Naive thymus-derived CD8-positive, alpha-beta T cell (primary cell): ENCODE measurements at places on chromosomes 7 and 10. TPM values are rescaled to one million over a fixed set of nuclear protein-coding genes. Genes with fewer than 3 reads are reported as not detected.

DNA sequence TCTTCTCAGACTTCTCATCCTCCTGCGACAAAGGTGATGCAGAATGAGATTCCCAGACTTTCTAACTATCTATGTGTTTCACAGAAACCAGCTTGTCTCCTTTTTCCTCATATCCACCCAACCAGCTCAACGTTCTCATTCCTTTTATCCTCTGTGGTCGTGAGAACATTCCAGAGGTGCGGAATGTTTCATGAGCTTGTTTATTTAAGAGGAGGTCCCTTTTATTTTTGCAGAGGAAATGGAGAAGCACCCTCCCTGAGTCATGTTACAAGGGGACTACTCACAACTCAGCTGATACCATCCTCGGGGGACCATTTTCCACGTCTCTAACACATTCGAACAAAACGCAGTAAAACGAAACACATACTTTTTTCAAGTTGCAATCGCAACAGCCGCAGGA lies 93.2 kb downstream of the ZRANB1 start:
- no peaks in the 10 kb centered on the region for H3K4me1 ChIP-seq
- H3K27ac ChIP-seq, result no peak overlapping the region
- H3K27me3 ChIP-seq, result peaks cover 6% of the 10 kb centered on the region

GRCh38 chr7:116216956-116217571 lies 6.7 kb downstream of the TES start:
- no peaks in the 10 kb centered on the region for H3K27me3 ChIP-seq
- H3K4me1 ChIP-seq, result peaks cover 89% of the 10 kb centered on the region
- H3K36me3 ChIP-seq, result no peaks in the 10 kb centered on the region
- peak overlapping the region; percentile 23 for H3K27ac ChIP-seq
- no peak for DNase-seq

DNA sequence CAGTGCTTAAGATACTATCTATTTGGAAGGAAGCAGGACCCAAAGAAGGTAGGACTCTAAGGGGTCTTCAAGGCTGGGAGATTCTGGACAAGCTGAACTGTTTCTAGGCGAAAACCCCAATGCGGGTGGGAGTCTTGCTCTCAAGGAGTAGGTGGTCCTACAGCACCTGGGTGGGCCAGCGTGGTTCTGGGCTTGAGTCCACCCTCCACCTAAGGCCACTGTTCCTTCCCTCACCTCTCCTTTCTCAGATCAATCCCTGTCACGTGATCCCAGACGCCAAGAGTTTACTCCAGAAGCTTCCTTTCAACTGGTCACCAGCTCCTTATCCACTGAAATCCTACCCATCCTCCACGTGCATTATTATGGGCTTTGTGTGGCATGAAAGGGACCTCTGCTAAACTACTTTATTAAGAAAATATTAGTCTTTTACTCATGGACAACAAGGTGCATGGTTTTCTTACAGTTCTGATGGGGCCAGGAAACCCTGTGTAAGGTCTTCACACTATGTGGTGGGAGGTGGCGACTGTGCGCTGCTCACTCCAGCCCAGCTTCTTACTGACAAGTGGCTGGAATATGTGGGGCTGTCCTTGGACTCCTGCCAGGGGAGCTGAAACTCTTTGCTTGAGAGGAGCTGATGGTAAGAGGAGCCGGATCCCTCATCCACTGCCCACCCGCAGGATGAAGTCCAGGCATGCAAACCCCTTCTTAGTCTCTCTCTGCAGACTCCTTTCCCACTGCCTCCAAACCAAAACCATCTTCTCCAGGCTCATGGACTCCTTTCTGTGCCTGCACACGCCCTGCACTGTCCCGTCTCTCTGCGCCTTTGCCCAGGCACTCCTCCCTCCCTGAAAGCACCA lies 1.6 kb downstream of the ZNF746 start:
- H3K36me3 ChIP-seq, result peaks cover 38% of the 10 kb centered on the region
- DNase-seq, result no peak
- H3K27me3 ChIP-seq, result no peaks in the 10 kb centered on the region
- peaks cover 16% of the 10 kb centered on the region for H3K4me1 ChIP-seq

DNA sequence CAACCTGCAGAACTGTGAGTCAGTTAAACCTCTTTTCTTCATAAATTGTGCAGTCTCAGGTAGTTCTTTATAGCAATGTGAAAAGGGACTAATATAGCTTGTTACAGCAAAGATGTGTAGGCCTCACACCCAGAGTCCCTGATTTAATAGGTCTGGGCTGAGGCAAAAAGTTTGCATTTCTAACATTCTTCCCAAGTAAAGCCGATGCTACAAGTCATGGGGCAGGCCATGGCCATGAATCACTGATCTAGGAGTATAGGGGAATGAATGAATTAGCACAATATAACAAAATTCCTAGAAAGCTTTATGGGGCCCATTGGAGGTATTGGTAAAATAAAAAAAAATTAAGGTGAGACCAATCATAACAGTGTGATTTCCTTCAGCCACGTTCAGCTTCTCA lies 11.5 kb upstream of the AASS start:
- H3K4me1 ChIP-seq, result no peaks in the 10 kb centered on the region
- H3K27me3 ChIP-seq, result peaks cover 11% of the 10 kb centered on the region
- H3K4me3 ChIP-seq, result no peak overlapping the region
- DNase-seq, result no peak
- no peaks in the 10 kb centered on the region for H3K36me3 ChIP-seq

GRCh38 chr10:113992471-113993011 lies 51.1 kb upstream of the ADRB1 start:
- H3K27me3 ChIP-seq, result peaks cover 35% of the 10 kb centered on the region
- H3K4me1 ChIP-seq, result peaks cover 7% of the 10 kb centered on the region
- no peak for DNase-seq
- H3K27ac ChIP-seq, result no peak overlapping the region

DNA sequence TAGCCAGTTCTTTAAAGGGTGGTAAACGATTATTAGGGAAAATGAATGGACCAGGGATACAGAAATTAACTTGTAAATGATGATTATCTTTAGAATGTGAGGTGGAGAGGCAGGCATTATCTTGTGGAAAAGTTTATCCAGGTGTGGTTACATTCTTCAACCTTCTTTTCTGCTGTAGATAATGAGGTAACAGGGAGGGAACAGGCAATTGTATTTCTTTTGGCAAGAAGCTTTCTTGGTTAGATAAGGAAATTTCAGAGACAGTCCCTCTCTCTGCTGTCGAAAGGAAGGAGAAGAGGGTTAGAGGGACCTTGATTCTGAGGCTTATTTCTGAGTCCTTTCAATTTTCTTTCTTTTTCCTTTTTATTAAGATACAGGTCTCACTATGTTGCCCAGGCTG lies 32.1 kb downstream of the MRPL32 start:
- H3K27me3 ChIP-seq, result peaks cover 9% of the 10 kb centered on the region
- no peak overlapping the region for H3K4me3 ChIP-seq
- H3K36me3 ChIP-seq, result no peaks in the 10 kb centered on the region
- DNase-seq, result no peak

- peaks cover 9% of the 10 kb centered on the region for H3K4me1 ChIP-seq
- no peak for DNase-seq
- H3K36me3 ChIP-seq, result peaks cover 42% of the 10 kb centered on the region
Observed at GRCh38 chr10:16449454-16449853, 12.6 kb downstream of the PTER start.

- H3K4me1 ChIP-seq, result no peaks in the 10 kb centered on the region
- no peak overlapping the region for H3K4me3 ChIP-seq
- H3K27me3 ChIP-seq, result no peaks in the 10 kb centered on the region
- H3K36me3 ChIP-seq, result no peaks in the 10 kb centered on the region
- DNase-seq, result no peak
- no peak overlapping the region for H3K27ac ChIP-seq
Observed at GRCh38 chr7:109376576-109376975, 806.9 kb downstream of the DNAJB9 start.

DNA sequence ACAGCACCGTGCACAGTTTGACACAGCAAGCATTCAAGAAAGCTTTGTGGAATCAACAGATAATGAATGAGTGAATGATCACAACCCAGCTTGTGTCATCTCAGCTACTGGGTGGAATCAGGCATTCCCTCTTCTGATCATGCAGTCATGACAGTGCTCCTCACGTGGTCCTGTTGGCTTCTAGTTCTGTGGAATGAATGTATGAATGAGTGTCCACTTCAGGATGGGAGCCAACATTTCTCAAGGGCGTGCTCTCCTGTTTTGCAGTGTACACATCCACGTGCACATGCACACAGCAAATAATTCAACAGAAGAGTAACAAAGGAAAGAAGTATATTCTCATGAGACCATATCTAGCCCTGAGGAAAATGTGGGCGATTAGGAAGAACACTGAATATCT lies 133.1 kb upstream of the NPVF start:
- peaks cover 1% of the 10 kb centered on the region for H3K27me3 ChIP-seq
- H3K36me3 ChIP-seq, result no peaks in the 10 kb centered on the region
- H3K4me3 ChIP-seq, result no peak overlapping the region
- no peak overlapping the region for H3K27ac ChIP-seq
- H3K4me1 ChIP-seq, result no peaks in the 10 kb centered on the region
- no peak for DNase-seq

DNA sequence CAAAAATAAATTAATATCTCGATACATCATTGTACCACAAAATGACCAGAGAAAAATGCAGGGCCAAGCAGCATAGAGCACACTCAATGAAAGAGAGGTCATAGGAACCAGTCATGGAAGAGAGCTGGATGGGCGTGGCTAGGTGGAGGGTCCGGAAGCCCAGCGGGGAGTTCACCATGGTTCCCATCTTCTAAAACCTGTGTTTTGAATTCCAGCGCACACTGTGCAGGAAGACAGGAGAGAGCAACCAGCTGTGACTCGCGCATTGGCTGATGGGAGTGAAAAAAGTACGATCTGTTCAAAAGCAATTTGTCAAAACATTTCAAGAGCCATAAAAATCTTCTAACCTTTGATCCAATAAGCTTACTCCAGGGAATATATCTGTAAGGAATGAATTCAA lies 125.2 kb upstream of the NANOS1 start:
- H3K36me3 ChIP-seq, result no peaks in the 10 kb centered on the region
- DNase-seq, result no peak
- no peak overlapping the region for H3K27ac ChIP-seq
- H3K27me3 ChIP-seq, result peaks cover 16% of the 10 kb centered on the region
- H3K4me1 ChIP-seq, result no peaks in the 10 kb centered on the region

- H3K4me1 ChIP-seq, result peaks cover 53% of the 10 kb centered on the region
- peak overlapping the region; percentile 89 for H3K4me3 ChIP-seq
Observed at GRCh38 chr7:17299483-17299991, 1.1 kb downstream of the AHR start.

GRCh38 chr7:73350306-73351068 lies 22.5 kb downstream of the FKBP6 start:
- H3K27ac ChIP-seq, result no peak overlapping the region
- peaks cover 2% of the 10 kb centered on the region for H3K36me3 ChIP-seq

- peaks cover 3% of the 10 kb centered on the region for H3K36me3 ChIP-seq
- peaks cover 70% of the 10 kb centered on the region for H3K4me1 ChIP-seq
- no peaks in the 10 kb centered on the region for H3K27me3 ChIP-seq
- no peak for DNase-seq
- no peak overlapping the region for H3K4me3 ChIP-seq
Observed at GRCh38 chr10:50541317-50541716, 82.4 kb downstream of the SGMS1 start.

DNA sequence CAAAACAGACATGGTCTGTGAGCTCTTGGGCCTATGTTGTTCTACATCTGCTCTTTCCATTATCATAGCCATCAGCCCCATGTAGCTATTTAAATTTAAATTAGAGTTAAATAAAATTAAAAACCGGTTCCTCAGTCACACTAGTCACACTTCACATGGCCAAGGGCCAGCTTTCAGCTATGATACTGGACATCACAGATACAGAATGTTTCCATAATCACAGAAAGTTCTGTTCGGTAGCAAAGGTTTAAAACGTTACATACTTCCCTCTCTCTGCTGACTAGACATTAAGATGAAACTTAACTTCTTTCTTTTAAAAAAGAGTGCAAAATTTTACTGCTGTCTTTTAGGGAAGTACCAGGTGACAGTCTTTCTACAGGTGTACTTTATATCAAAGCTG lies 43.0 kb downstream of the SRPK2 start:
- peak overlapping the region; percentile 64 for H3K27ac ChIP-seq
- H3K36me3 ChIP-seq, result no peaks in the 10 kb centered on the region
- DNase-seq, result no peak

- no peaks in the 10 kb centered on the region for H3K4me1 ChIP-seq
- no peak overlapping the region for H3K27ac ChIP-seq
- no peak overlapping the region for H3K4me3 ChIP-seq
- no peaks in the 10 kb centered on the region for H3K27me3 ChIP-seq
Observed at GRCh38 chr10:90464329-90464728, 393.5 kb downstream of the HTR7 start.

DNA sequence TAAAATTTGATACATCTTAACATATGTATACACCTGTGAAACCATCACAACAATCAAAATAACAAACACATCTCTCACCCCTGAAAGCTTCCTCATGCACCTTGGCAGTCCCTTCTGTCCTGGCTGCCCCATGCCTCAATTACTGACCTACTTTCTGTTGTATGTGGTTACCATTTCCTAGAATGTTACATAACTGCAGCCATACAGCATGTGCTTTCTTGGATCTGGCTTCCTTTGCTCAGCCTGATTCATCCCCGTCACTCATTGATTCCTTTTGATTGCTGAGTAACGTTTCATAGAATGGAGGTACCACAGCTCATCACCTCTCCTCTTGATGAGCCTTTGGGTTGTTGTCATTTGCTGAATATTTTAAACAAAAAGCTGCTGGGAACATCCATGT lies 165.3 kb downstream of the CELF2 start:
- no peak for DNase-seq
- H3K27me3 ChIP-seq, result no peaks in the 10 kb centered on the region
- peaks cover 65% of the 10 kb centered on the region for H3K4me1 ChIP-seq

MYL10 gene
- polyA plus RNA-seq, result not detected

TRIM56 gene
- 3.8 TPM for polyA plus RNA-seq

FAM25G gene
- polyA plus RNA-seq, result not detected

IMMP2L gene
- polyA plus RNA-seq, result 26.2 TPM

H2AZ2 gene
- polyA plus RNA-seq, result 236 TPM

ACHE gene
- polyA plus RNA-seq, result not detected

OR2A42 gene
- not detected for polyA plus RNA-seq

BAMBI gene
- not detected for polyA plus RNA-seq

FAM241B gene
- 16.0 TPM for polyA plus RNA-seq
